Neural crest cell (in vitro differentiated cells): ENCODE measurements at places on chromosomes 3 and 15. TPM values are rescaled to one million over a fixed set of nuclear protein-coding genes. Genes with fewer than 3 reads are reported as not detected.

DNA sequence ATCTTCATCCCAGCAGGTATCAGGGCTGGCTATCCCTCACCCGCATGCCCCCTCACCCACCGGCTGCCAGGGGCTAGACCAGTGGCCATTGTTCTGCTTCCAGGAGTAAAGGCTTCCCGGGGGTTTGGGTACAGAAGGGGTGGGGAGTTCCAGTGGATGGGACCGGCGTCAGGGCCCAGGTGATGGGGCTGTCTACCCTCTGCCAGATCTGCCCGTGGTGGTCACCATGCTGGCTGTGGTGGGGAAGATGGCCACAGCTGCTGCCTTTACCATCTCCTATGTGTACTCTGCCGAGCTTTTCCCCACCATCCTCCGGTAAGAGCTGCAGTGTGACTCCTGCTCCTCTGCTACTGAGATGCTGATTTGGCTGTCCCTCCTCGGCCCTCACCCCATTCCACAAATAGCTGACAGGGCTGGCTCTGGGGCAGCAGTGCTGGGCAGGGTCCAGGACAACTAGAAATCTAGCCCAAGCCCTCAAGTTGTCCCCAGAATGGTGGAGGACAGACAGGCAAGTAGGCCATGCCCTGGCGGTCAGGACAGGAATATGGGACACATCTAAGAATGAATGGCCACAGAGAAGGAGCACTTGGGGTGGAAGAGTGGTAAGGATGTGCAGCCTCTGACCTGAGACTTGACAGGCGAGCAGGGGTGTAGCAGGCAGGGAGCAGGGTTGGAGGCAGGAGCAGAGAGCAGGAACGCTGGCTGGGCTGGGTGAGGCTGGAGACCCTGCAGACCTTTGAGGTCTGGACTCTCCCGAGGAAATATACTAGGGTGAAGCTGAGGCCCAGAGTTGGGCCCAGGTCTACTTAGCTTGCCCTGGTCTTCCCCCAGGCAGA lies 5.8 kb upstream of the SLC22A14 start:
- no peak for DNase-seq

GRCh38 chr15:88529021-88529630 lies 17.4 kb downstream of the DET1 start:
- no peak for DNase-seq

FAM107A gene
- 1.6 and 2.3 TPM in 2 replicates for total RNA-seq

CLSTN2 gene
- total RNA-seq: 1.5 and 1.9 TPM in 2 replicates

ARRDC4 gene
- 13.3 and 14.2 TPM in 2 replicates for total RNA-seq

DNA sequence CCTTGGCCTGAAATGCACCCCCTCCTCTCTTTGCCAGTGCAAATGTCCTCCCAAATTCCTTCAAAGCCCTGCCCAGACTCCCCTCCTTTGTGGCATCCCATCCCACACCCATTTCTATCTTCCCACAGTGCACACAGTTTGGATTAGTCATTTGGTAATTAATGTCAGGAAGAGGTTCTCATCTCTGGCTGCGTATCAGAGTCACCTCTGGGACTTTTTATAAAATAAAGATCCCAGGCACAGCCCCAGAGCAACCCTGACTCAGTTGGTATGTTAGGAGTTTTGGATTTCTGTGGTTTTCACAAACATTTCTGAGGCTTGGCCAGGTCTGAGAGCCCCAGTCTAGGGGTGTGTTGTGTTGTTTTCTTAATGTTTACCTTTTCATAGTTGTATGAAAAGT lies 41.6 kb downstream of the C3orf20 start:
- DNase-seq: no peak

DNA sequence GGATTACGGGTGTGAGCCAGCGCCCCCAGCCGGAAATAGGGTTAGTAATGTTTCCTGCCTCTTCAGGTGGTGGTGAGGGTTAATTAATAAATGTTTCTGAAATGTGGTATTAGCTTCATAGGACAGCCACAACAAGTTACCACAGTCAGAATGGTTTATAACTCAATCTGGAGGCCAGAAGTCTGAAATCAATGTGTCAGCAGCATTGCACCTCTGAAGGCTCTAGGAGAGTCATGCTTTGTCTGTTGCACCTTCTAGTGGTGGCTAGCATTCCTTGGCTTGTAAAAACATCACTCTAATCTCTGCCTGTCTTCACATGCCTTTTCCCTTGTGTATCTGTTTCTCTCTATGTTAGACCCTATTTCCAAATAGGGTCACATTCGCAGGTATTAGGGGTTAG lies 7.8 kb upstream of the RPSA start:
- no peak for DNase-seq

DNA sequence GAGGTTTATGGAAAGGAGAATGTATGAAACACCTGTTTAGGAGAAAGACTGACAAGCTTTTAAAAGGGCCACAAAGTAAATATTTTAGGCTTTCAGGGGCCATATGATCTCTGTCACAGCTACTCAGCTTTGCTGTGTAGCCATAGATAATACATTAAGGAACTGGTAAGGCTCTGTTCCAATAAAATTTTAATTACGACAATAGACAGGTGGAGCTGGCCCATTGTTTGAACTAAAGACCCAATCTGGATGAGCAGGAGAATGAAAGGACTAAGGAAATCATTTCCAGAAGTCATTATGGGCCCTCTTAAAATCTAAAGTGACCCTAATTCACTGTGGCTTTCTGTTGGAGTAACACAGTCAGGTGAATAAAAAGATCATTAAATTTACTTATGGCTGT lies 48.5 kb upstream of the SLC12A8 start:
- no peak for DNase-seq

CHRNA7 gene
- 6.8 and 9.5 TPM in 2 replicates for total RNA-seq

DNA sequence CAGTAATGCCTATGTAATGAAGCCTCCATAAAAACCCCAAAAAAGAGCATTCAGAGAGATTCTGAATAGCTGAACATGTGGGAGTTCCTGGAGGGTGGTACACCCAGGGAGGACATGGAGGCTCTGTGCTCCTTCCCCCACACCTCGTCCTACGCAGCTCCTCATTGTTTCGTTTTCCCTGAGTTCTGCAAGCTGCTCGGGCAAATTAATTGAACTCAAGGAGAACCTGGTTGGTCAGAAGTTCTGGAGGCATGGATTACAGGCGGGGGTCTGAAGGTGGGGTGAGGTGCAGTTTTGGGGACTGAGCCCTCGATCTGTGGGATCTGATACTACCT lies 142.2 kb downstream of the MYO9A start:
- DNase-seq: no peak

- no peak for DNase-seq
Observed at GRCh38 chr3:45980229-45980813, 15.3 kb downstream of the FYCO1 start.

DNA sequence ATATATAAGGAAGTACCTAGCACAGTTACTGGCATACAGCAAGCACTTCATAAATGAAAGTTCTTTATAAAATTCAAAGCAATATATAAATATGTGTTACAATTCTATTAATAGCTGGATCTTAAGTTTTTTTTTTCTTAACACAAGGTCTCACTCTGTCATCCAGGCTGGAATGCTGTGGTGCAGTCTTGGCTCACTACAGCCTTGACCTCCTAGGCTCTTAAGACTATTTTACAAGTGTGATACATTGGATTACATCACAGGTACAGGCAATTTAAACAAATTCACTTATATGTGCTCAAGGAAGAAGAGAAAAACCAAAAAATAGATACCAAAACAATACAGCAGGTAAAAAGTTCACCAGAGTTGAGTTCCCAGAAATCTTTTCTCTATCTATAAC lies 60.6 kb downstream of the ZNF280D start:
- no peak for DNase-seq

- DNase-seq: no peak
Observed at GRCh38 chr3:133938770-133939462, 43.2 kb upstream of the RAB6B start.

NEK10 gene
- 1.6 and 2.7 TPM in 2 replicates for total RNA-seq

DNA sequence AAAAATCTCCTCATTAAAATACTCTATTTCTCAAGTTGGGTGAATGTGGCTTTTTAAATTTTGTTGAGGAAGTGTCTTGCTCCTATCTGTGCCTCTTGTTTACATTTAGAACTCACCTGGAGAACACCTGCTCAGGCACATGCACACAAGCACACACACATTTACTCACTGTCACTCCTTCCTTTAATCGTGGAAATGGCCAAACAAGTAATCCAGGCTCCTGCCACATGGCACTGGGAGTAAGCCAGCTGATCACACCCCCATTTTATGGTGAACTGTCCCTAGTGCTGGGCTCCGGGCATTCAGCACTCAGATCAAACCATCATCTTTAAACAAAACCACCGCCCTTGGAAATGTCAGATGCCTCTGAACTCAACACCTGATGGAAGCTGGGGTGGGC lies 204.7 kb upstream of the BHLHE40 start:
- no peak for DNase-seq

DCLK3 gene
- total RNA-seq: 0.07 and 0.09 TPM in 2 replicates

DNA sequence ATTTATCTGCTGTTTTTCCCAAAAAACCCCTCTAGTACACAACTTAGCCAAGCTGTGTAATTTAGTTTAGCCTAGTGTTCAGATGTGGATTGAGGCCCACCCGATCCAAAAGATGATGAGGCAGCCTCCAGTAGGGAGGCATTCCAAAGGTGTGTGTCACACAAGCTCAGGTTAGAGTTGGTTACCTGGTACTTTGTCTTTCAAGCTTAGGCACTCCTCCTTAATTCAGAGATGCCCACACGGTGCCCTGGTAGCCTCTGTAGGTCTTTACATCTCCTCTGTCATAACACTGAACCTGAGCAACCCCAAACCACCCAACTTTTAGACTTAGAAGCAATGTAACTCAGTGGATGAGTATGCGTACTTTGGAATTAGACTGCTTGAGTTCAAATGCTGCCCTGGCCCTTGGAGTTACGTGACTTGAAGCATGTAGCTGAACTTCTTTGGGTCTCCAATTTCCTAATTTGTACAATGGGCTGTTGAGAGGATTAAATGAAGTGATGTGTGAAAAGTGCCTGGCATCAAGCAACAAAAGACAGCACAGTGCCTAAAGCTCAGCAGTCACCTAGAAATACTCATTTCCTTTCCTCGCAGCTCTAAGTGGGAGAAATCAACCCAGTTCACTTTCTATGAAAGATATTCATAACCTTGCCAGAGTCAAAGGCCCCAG lies 284.6 kb upstream of the RARB start:
- no peak for DNase-seq

INSYN1 gene
- total RNA-seq: 9.5 and 9.6 TPM in 2 replicates
